ENCODE measurements at places on chromosomes 5 and 9. TPM values are rescaled to one million over a fixed set of nuclear protein-coding genes. Genes with fewer than 3 reads are reported as not detected.

The TNFSF15 gene
- 0.06 TPM for polyA plus RNA-seq

The SLC25A2 gene
- 0.05 TPM for polyA plus RNA-seq

The APBA1 gene
- 0.39 TPM for polyA plus RNA-seq

DNA sequence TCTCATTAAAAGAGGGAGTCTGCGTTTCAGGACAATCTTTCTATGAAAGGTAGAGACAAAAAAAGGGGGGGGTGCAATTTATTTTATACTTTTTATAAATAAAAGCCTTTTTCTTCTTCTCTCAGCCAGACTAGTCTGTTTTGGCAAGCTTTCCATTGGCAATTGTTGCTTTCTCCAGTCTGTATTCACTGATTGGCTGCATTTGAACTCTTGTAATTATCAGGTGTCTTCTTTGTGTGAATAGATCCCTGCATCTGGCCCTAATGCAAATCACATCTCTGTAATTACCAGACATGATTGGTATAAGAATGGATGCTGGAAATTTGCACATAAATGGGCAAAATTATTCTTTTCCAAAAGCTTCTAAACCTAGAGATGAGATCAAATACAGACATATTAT is 7.6 kb upstream of the EQTN start:
- no peak for DNase-seq

DNA sequence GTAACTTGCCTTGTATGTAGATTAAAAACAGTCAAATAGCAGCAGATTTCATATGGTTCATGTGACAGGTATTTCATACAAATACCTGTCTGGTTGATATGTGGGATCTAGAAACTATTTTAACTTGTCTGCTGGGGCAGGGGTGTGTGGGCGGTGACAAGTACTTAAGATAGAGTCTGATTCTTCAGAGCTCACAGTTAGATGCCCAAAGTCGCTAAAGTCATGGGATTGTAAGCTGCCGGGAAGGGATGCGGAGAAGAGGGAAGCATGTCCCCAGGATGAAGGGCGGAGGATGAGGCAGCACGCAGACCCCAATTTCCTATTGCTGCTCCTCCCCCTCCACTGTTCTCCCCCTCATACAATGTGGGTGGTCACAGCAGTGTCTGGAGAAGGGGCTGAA is 13.3 kb downstream of the ANXA6 start:
- DNase-seq: no peak

DNA sequence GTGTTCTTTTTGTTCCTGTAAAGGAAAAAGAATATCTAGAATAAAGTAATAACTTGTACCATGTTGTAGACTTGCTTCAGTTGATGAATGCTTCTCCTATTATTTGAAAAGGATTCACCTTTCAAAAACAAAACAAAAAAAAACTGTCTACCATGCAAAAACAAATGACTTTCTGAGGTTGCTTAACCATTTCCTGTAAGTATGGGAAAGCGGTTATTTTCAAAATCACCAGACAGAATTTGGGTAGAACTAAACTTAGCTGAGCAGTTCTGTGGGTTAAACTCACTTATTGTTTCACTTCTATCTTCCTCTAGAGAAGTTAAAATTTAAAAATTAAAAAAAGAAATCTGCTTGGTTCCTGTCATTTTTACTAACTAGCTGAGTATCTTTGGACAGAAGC is 25.2 kb downstream of the LNPEP start:
- DNase-seq: no peak

DNA sequence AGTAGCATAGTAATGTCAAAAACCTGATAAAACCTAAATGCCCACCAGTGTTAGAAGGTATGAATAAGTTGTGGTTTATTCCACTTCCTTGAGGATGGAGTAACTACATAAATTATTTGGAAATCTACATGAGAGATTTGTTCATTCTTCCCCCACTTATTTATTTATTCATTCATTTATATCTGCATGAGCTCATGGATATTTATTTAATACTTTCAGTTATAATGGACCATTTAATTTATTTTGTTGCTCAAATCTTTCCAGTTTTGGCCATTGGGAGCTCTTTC is 223.8 kb upstream of the S1PR3 start:
- no peak for DNase-seq

DNA sequence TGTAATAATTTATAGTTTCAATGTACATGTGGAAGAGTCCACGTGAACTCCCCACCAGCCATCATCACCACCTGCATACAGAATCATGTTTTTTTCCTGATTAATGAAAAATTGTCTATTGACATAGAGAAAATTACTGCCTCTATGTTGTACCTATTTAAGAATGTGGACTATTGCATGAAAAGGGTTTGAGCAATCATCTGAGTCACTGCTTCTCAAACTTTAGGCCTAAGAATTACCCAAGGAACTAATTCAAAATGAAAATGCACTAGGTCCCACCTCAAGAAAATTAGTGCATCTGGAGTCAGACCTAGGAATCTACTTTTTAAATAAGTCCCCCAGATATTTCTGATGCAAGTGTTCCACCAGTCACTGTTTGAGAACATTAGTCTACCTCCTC is 709.3 kb downstream of the MAT2B start:
- DNase-seq: no peak

DNA sequence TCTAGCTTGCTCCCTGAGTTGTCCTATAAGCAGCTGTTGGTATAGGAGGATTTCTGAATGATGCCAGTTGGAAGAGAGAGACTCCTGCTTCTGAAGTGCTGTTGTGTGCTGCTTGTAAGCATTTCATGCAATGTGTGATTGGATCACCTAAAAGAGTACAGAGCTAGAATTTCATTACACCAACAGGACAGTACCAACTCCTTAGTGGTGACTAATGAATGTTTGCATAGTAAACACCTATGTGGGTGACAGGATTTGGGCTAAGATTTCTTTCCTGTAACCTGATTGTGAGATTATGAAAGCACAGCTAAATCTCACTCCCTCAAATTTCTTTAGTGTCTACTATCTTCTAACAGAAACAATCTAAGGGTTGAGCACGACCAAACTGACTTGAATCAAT is 67.0 kb downstream of the GCNT1 start:
- no peak for DNase-seq

Data from H1 (cell line).